ENCODE measurements at places on chromosomes 2 and 18. TPM values are rescaled to one million over a fixed set of nuclear protein-coding genes. Genes with fewer than 3 reads are reported as not detected.

- DNase-seq = no peak
Observed at GRCh38 chr2:28749526-28749925, 2.1 kb upstream of the PPP1CB start.

DNA sequence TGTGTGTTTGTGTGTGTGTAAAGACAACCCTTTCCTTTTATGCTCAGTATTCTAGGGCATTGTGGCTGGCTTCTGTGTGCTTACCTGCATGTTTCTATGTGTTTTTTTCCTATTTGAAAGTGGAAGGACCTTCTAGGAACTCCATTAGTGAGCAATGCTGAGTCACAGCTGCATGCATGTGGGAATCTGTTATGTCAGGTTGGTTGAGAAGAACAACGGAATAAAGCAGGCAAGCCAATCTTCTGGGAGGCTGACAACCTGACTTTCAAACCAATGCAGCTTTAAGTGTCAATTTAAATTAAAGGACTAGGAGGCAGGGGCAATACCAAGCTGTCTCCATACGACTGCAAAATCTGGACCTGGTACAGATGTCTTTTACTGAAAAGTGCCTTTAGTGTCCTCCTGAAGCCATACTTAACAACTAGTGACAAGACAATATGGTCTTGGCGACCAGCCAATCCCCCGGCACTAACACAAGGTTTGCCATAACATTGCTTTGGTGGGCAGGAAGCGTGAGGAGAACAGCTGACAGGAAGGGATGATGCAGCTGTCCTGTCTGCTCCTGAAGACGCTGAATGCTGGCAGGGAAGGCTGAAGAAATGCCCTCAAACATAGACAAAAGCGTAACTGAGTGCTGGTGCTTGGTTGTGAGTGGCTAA lies 514.7 kb upstream of the CDH7 start:
- no peak for DNase-seq

DNA sequence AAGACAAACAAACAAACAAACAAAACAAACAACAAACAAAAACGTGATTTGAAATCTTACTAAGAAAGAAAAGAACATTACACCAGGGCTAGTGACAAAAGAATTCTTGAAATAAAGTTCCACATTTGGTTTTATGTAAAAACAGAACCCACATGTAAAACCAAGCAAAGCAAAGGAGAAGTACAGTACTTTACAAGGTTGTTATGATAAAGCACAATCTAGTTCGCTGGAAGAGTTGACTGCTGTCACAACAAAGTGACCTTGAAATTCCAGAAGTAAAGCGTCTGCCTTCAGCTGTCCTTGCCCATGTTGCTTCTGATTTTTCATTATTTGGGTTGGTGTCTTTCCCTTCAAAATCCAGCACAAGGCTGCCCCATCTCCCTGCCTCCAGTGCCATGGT lies 94.8 kb upstream of the CYRIA start:
- no peak for DNase-seq

Gene DPP10
- total RNA-seq = 19.2 TPM

DNA sequence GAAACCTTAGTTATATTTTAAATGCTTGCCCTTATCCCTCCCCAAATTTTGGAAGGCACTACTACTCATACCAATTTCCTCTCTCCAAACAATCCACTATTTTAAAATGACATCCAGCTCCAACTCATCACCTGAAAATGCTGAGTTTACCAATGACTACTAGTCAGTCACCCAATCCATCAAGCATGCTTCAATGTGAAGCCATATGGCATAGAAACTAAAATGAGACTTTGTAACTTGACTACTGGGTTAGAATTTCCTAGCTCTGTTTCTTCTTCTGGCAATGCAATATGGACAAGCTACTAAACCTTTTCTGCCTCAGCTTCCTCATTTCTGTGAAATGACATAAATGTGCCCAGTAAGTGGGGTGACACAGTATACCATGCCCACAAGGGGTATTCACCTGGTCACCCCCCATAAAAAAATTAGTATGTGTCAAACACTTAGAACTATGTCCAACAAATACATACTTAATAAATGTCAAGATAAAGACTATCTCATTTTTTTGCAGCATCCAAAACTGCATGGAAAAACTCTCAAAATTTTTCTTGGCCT lies 10.0 kb upstream of the STPG4 start:
- no peak for DNase-seq

Measured in endodermal cell (in vitro differentiated cells).